ENCODE measurements at places on chromosomes 16 and 17.

- DNase-seq: peak; percentile 34
Observed at GRCh38 chr16:24668481-24669061, 60.9 kb upstream of the TNRC6A start.

- DNase-seq: no peak
Observed at GRCh38 chr16:17832738-17833137, 362.0 kb upstream of the XYLT1 start.

- DNase-seq: no peak
Observed at GRCh38 chr16:74999219-74999608, 390 bp downstream of the ZNRF1 start.

DNA sequence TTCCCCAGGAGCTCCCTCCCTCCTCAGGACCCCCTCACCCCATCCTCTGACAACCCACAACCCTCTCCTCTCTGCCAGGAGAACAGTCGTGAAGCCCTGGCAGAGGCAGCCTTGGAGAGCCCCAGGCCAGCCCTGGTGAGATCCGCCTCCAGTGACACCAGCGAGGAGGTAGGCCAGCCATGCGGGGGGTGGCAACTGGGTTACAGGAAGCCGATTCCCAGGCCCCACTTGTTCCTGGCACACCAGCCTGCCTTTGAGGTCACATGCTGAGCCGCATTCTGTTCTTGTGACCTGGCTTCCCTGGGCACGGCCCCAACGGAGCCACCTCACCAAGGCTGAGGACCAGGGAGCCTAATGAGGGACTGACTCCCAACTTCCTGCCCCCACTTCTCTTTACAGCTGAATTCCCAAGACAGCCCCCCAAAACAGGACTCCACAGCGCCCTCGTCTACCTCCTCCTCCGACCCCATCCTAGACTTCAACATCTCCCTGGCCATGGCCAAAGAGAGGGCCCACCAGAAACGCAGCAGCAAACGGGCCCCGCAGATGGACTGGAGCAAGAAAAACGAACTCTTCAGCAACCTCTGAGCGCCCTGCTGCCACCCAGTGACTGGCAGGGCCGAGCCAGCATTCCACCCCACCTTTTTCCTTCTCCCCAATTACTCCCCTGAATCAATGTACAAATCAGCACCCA, 7.9 kb downstream of the NAT9 start:
- no peak for DNase-seq

GRCh38 chr17:4676791-4677190, 27.1 kb downstream of the PELP1 start:
- no peak for DNase-seq

- DNase-seq: no peak
Observed at GRCh38 chr17:28623696-28624095, 9.7 kb upstream of the RSKR start.

DNA sequence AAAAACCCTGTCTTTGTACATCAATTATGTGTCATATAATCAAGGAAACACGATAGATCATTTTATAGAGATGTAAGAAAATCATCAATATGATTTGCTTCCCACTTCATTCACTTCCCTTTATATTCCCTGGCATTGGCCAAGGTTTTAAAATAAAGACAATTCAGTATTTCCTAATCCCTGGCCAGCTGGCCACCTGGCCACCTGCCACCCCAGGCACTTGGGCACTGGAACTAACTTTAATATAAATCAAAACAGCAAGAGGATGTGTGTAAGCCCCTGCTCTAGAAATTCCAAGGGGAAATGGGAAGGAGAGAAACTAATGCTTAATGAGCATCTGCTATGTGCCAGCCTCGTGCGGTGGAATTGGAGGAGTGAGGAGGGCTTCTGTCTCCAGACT, 58.6 kb upstream of the TOB1 start:
- DNase-seq: no peak

GRCh38 chr16:63289834-63290460, 1253.7 kb upstream of the CDH8 start:
- no peak for DNase-seq

GRCh38 chr16:13448346-13448745, 471.6 kb upstream of the ERCC4 start:
- DNase-seq: no peak

GRCh38 chr17:8133399-8133798, 9.5 kb upstream of the HES7 start:
- no peak for DNase-seq

- DNase-seq: no peak
Observed at GRCh38 chr17:17824119-17824782, 12.5 kb downstream of the SREBF1 start.

GRCh38 chr17:6543079-6544010, 13.0 kb downstream of the PITPNM3 start:
- no peak for DNase-seq

GRCh38 chr17:37123941-37124820, 175.4 kb downstream of the AATF start:
- DNase-seq: no peak

- DNase-seq: peak; percentile 65
Observed at GRCh38 chr17:83125515-83126274, 46.3 kb downstream of the METRNL start.

- DNase-seq: no peak
Observed at GRCh38 chr17:4301066-4301465, 37.3 kb upstream of the ANKFY1 start.
